ENCODE measurements at places on chromosomes 4 and X.

DNA sequence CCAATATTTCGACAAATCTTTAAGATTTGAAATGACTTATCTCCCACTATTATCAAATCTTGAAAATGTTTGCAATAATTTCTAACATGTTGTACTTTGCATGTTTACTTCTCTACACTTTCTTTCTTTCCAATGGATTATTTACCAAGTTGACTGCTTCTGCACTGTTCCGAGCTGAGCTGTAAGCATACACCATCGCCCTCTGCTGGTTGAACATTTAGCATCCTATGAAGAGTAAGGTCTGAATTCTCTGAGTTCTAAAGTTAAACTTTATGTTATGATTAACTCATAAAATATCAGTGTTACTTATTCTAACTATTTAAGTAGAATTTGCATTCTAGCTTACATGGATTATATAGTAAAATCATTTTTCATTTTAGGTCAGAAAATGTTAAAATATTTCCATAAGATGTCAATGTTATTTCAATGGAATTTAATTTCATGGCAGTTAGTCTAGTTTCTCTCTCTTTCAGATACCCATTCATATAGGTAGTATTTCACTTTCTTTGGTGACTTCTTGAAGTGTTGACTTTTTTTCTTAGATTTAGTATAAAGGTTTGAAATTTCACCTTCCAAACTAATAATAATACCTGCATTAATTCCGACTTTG lies 137.4 kb downstream of the DKK2 start:
- DNase-seq = no peak

GRCh38 chrX:41085878-41086626 lies 807 bp downstream of the USP9X start:
- DNase-seq = peak; percentile 1

- DNase-seq = no peak
Measured at GRCh38 chr4:100372432-100372831, 145.4 kb downstream of the EMCN start.

DNA sequence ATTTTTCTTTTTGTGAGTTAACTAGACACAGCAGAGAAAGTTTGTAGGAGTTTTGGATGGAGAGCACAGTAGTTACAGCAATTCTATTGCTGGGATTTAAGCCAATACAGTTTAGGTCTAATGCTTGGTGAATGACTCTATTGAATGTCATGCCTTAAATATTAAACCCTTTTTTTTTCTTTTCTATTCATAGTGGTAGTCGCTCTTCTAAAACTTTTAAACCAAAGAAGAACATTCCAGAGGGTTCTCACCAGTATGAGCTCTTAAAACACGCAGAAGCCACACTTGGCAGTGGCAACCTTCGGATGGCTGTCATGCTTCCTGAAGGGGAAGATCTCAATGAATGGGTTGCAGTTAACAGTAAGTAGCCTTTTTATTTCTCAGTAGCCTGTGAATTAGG lies 34.8 kb upstream of the DCK start:
- DNase-seq = no peak

- DNase-seq = no peak
Measured at GRCh38 chr4:8862800-8863685, 8.6 kb downstream of the HMX1 start.

DNA sequence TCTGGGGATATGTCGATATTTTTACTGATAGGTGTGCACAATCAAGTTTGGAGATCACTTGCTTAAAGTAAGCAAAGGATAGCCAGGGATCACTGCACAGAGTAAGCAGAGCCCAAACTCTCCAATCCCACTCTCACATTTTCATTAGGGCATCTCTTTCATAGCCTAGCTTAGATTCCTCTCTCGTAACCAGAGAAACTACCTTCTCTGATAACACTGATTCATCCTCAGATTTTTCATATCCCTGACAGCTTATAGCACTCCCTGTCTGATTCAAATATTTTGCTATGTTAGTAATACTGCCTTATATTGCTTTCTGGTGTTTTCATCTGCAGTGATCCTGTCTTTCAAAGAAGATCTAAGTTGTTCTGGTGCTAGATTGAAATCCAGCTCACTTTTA lies 123.7 kb downstream of the CBLL2 start:
- DNase-seq = no peak

- no peak for DNase-seq
Measured at GRCh38 chr4:3387154-3387942, 54.4 kb upstream of the HGFAC start.

- no peak for DNase-seq
Measured at GRCh38 chr4:41510179-41510578, 27.8 kb upstream of the LIMCH1 start.

- DNase-seq = no peak
Measured at GRCh38 chrX:100600758-100601157, 16.0 kb downstream of the TNMD start.

GRCh38 chr4:150037251-150037856 lies 40.9 kb upstream of the DCLK2 start:
- DNase-seq = no peak

DNA sequence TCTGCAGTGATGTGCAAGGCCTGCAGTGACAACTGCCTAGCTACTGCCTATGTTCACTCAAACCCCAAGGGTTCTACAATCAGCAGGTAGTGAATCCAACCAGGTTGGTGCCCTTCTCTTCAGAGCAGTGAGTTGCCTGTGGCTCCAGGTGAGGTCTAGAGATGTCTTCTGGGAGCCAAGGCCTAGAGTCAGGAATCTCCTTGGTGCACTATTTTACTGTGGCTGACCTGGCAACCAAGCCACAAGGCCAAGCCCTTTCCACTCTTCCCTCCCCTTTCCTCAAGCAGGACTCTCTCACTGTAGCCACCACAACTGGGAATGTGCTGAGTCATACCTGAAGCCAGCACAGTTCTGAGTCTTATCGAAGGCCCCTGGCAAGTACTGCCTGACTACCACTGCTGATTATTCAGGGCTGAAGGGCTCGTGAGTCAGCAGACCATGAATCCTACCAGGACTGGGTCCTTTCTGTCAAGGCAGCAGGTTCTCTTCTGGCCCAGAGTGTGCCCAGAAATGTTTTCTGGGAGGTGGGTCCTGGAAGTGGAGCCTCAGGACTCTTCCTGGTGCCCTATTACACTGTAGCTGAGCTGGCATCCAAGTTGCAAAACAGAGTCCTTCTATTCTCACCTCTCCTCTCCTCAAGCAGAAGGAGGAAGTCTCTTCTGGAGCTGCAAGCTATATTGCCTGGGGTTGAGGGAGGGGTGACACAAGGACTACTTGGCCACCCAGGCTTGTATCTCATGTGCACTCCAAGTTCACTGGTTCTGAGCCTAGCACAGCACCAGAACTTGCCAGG lies 111.6 kb downstream of the BTC start:
- no peak for DNase-seq

DNA sequence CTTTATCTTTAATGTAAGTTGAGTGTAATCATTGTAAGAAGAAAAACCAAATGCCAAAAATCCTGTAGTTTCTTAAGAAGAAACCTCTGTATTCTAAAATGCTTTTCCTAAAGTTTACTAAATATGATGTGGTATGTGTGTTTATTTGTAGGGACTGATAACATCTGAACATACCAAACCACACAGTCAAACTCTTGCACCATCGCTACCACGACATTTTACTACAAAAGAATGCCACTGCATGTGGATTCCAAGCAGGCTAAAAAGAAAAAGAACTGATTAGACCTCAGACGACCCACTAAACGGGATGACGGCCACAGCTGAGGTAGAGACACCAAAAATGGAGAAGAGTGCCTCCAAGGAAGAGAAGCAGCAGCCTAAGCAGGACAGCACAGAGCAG lies 46.1 kb downstream of the LAS1L start:
- DNase-seq = no peak

GRCh38 chrX:10083809-10084208 lies 73.0 kb upstream of the CLCN4 start:
- DNase-seq = no peak

GRCh38 chr4:124868495-124868894 lies 156.0 kb upstream of the ANKRD50 start:
- DNase-seq = no peak

GRCh38 chr4:111330786-111331185 lies 707.9 kb upstream of the PITX2 start:
- DNase-seq = no peak

DNA sequence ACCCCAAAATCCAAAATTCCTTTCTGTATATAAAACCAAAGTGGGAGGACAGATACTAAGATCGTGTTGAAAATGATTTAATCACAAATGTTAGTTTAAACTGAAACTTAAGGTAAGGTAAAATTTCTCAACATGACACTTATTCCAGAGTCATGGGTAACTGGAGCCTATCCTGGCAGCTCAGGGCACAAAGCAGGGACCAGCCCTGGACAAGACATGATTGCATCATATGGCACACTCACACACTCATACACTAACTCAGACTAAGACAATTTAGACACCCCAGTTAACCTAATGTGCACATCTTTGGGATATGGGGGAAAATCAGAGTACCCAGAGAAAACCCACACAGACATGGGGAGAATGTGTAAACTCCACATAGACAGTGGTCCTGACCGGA lies 244.1 kb upstream of the TEX13A start:
- DNase-seq = no peak

- DNase-seq = no peak
Measured at GRCh38 chr4:26459756-26460530, 30.3 kb downstream of the CCKAR start.

- DNase-seq = no peak
Measured at GRCh38 chr4:182575225-182575624, 332.0 kb downstream of the TENM3 start.

- no peak for DNase-seq
Measured at GRCh38 chr4:891747-892146, 40.4 kb downstream of the GAK start.

- DNase-seq = peak; percentile 7
Measured at GRCh38 chr4:183443655-183444213, 702 bp upstream of the CDKN2AIP start.

DNA sequence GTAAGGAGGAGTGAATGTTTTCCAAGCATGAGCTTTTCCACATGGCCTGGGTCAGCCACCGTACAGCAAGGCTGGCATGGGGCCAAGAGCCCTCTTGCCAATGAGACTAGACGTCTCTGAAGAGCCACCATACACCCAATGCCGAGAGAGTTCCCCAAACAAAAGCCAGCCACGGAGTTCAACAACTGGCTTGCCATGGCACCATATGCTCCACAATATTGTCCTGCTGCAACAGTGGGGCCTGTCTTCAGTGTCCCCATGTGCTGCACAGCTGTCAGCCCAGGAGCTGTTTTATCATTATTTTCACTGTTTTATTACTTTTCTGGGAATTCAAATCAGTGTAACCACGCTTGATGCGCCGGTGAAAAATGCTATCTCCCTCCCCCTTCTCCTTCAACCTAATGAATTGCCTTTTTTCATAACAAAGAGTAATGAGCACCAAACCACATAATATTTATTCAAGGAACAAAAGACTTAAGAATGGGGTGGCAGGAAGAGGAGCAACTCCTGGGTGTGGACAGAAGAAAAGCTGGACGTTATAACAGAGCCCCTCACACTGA lies 18.4 kb downstream of the MAML3 start:
- no peak for DNase-seq

DNA sequence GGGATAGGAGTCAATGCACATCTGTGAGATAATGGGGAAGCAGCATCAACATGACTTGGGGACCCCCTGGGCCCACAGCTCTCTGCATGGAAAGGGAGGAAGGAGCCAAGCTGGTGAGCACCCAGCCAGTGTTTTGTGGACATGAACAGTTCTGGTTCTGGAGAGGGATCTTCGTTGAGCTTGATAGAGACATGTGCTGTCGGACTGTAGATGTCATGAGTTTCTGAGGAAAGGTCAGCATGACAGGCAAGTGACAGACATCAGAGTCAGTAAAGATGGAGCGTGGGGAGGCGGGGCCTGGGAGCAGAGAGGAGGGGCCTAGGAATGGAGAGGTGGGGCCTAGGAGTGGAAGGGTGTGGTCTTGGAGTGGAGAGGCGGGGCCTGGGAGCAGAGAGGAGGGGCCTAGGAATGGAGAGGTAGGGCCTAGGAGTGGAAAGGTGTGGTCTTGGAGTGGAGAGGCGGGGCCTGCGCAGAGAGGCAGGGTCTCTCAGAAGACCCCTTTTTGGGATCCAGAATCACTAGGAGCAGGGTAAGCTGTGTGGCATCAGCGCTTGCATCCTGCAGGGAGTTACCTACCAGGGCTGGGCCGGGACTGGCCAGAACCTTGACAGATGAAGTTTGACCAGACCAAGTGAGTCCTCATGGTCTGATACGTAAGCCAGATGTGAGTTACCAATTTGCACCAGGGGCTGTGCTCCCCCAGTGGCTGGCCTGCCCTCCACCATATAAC lies 33.7 kb downstream of the PIGG start:
- DNase-seq = no peak

DNA sequence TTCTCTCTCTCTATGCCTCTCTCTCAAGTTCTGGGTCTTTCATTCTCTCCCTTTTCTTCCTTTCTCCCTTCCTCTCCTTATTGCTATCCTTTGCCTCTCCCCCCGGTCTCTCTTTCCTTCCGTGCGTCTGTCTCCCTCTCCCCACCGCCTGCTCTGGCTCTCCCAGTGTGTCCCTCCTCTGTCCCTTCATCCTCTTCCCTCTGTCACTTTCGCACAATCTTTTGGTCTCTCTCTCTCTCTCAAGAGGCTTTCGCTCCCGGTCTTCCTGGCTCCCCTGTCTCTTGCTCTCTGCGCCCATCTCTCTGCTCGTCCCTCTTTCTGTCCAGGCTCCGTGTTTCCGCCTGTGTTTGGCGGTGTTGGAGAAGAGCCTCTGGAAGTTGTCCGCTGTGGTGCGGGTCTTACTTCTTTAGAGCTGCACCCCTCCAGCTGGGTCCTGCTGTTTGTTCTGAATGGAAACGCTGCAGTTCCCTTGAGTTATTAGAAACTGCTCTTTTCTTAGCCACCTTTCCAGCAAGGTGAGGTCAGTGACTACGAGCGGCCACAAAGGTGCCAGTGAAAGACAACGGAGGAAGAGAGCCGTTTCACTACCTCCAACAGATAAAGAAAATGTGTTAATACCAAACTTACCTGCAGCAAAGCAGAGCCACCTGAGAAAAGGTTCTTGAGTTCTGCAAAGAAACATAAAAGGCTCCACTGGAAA lies 1.1 kb downstream of the BMPR1B start:
- DNase-seq = no peak

DNA sequence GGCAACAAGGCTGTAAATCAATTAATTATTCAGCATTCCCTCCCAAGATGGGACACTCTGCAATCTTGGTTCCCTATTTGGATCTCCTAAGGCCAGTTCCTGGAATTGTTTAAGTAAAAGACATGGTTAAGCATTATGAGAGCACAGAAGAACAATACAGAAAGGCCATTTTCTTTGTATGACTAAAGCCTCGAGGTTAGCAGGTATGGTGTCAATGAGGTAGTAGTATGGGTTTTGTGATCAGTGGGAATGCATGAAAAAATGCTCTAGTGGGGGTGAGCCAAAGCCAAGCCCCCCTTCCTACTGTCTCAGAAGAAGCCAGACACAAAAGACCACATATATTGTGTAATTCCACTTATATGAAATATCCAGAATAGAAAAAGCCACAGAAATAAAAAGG lies 61.7 kb upstream of the S100G start:
- DNase-seq = no peak

- no peak for DNase-seq
Measured at GRCh38 chr4:156137679-156138473, 184.2 kb upstream of the CTSO start.

- no peak for DNase-seq
Measured at GRCh38 chrX:18146954-18147353, 73.7 kb downstream of the BEND2 start.

- no peak for DNase-seq
Measured at GRCh38 chr4:62226082-62226481, 1026.0 kb downstream of the ADGRL3 start.
